ENCODE measurements at places on chromosomes 6 and 20.
A peak's percentile ranks its signal among the peaks of the same experiment; 100 is the strongest.

- DNase-seq = no peak
Measured at GRCh38 chr6:159254186-159254585, 85.0 kb downstream of the FNDC1 start.

DNA sequence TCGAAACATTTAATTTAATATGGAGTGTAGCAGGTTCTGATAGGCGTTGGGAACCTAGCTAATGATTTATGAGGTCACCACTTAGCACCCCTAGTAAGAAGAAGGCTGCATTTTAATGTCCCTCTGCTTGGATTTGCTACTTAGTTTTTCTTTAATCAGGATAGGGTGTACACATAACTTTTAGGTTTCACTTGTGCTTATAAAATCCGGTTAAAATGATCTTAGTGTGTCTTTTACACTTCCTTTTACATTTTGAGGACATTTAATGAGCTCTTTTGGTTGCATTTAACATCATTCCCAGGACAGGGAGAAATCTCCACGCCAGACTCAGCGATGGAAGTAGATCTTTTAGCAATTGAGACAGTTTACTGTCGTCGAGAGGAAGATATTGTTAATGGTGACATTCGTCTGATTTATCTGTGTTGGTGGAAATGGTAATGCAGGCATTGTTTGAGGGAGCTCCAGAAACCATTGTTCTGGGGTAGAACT is 5.6 kb downstream of the TFAP2A start:
- no peak for DNase-seq

- no peak for DNase-seq
Measured at GRCh38 chr6:126842769-126843168, 275.7 kb upstream of the RSPO3 start.

GRCh38 chr6:15327271-15327670 is 81.4 kb downstream of the JARID2 start:
- DNase-seq = peak; percentile 12

- no peak for DNase-seq
Measured at GRCh38 chr6:140078561-140079125, 704.2 kb upstream of the CITED2 start.

DNA sequence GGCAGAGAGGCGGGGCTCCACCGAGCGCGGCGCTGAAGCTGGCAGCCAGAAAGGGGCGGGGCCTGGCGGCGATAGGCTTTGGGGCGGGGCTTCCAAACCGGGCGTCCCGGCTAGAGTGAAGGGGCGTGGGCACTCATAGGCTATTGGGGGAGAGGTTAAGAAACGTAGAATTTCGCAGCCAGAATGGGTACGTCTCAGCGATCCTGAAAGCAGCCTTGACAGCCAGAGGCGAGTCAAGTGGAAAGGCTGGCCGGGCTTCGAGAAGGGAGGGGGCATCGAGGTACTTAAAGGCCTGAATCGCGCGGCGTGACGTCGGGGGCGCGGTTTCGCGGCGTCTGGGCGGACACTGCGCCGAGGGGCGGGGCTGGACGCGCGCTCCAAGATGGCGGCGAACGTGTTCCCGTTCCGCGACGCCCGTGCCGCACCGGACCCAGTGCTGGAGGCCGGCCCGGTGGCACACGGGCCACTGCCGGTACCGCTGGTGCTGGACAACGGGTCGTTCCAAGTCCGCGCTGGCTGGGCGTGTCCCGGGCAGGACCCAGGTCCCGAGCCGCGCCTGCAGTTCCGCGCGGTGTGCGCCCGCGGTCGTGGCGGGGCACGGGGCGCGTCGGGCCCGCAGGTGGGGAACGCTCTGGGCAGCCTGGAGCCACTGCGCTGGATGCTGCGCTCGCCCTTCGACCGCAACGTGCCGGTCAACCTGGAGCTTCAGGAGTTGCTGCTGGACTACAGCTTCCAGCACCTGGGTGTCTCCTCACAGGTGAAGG is at the start of gene ACTR5:
Gene ACTR5, plus strand, starts transcription at position 364 of the 764 bp plus-strand sequence. Its CDS starts 19 bp downstream, at position 383.
- DNase-seq = peak; percentile 96

DNA sequence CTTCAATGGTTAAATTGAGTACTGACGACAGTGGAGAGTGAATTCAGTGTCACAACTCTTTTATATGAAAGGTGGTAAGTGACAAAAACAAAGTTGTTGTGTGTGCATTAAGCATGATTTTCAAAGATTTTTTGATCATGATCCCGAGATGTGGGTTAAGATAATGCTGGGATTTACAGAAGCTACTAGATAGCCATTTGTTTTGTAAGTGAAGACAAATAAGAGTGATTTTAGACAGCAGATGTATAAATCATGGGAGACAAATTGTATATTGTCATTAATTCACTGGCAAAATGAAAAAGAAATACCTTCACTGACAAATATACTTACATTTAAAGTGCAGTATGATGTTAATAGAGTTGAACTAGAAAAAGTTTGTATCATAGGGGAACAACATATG is 6.1 kb downstream of the ADGRB3 start:
- DNase-seq = no peak

DNA sequence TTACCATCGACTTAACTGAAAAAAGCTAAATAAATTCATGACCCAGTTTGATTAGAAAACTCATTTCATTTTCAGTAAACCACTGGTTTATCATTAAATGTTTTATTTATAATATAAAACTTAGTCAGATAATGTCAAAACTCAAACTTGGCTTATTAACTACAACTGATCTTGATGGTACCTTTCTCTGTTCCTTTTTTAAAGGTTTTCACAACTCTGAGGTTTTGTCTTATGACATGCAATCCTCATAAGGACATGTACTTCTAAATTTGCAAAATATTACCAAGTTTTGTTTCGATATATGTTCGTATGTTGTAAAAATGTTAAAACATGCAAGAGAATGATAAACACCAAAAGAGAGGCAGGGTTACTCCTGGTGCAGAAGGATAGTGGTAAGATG is 82.5 kb upstream of the PDE10A start:
- DNase-seq = no peak

GRCh38 chr6:54060286-54060685 is 51.0 kb upstream of the MLIP start:
- no peak for DNase-seq

DNA sequence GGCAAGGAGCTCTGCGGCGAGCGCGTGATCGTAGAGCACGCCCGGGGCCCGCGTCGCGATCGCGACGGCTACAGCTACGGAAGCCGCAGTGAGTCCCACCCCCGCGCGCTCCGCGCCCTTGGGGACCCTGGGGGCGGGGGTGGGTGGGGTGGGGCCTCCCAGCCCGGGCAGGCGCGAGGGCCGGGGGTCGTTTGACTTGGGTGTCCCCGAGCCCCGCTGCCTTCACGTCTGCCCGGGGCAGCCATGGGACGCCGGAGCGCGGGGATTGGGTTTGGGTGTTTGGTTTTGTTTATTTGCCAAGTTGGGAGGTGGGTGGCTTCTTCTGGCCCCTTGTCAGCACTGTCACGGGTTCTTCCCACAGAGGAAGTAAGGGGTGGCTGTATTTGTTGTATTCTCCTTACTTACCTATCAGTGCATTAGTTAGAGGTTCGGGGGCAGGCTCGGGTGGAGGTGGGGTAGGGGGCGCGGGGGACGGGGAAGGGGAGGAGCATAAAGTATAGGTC is 777 bp downstream of the SRSF6 start:
- no peak for DNase-seq

- no peak for DNase-seq
Measured at GRCh38 chr6:30889921-30890645, 5.8 kb downstream of the DDR1 start.

DNA sequence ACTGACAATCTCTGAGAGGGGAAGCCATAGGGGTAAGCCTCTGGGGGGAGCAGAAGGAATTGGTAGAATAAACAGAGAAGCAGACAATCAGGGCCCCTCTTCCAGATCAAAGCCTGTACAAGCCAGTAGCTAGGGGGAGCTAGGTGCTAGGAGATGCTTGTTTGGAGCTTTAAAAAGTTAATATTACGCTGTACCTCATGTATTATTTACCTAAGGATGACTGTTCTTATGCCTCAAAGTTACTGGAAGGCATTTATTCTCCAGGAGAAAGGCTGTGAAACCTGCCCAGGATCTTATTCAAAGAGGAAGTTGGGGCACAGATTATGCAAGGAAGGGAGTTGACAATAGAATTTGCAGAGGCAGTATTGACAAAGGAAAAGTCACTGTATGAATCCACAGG is 111.8 kb upstream of the SLC35F1 start:
- no peak for DNase-seq

GRCh38 chr20:904039-904545 is 12.0 kb downstream of the ANGPT4 start:
- DNase-seq = no peak

DNA sequence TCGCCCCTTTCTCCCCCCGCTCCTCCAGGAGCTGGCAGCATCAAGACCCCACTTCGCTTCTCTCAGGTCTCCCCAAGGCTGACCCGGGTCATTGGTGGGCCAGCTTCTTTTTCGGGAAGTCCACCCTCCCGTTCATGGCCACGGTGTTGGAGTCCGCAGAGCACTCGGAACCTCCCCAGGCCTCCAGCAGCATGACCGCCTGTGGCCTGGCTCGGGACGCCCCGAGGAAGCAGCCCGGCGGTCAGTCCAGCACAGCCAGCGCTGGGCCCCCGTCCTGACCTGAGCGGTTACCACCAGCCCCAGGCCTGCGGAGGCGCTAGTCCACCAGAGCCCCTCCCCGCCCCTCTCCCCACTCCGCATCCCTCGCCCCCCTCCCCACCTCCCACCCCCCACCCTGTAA is 1.0 kb downstream of the PPDPF start:
- DNase-seq = no peak

DNA sequence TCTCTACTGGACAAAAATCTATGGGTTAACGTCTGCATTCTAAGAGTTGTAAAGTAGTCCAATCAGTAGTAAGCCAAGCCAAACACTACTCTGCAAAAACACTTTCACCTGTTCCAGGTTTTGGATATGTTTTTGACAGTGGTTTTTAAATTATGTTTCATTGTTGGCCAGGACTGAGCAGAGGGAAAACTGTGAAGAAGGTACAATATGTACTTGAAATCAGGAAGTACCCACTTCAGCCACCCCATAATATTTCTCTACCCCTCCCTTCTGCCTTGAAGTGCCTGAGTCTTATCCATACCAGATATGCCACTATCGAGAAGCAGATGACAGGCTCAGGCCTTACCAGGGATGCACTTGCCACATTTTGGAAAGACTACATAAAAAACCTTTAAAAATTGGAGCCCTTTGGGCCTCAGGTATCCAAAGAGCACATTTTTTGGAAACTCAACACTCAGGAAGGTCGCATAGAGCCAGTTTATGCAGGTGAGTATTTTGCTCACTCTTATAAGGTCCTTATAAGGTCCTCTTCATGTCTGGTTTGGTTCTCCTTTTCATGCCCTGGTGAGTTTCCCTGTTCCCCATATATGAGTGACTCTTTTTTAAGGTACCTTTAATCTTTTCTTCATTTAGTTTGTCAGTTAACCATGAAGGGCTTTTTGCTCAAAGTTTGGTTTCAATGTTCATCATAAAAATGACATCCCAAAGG is 859.3 kb upstream of the FLRT3 start:
- DNase-seq = no peak

DNA sequence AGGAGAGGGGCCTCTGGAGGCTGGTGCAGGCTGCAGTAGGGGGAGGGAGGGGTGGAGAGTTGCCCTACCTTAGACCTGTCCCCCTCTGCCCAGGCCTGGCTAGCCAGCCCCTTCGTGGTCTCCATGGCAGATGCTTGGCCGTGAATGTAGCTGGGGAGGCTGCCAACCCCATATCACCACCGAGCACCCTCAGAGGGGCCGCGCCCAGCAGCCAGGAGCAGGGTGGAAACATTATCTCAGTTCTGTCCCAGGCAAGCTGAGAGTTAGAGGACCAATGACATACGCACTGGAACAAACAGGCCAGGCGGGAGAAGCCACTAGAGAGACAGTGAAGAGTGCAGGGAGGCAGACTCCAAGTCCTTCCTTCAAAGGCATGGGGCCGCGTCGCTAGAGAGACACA is 66.5 kb downstream of the LRFN2 start:
- DNase-seq = no peak

GRCh38 chr6:75492386-75493153 is 1.0 kb downstream of the FILIP1 start:
- no peak for DNase-seq

DNA sequence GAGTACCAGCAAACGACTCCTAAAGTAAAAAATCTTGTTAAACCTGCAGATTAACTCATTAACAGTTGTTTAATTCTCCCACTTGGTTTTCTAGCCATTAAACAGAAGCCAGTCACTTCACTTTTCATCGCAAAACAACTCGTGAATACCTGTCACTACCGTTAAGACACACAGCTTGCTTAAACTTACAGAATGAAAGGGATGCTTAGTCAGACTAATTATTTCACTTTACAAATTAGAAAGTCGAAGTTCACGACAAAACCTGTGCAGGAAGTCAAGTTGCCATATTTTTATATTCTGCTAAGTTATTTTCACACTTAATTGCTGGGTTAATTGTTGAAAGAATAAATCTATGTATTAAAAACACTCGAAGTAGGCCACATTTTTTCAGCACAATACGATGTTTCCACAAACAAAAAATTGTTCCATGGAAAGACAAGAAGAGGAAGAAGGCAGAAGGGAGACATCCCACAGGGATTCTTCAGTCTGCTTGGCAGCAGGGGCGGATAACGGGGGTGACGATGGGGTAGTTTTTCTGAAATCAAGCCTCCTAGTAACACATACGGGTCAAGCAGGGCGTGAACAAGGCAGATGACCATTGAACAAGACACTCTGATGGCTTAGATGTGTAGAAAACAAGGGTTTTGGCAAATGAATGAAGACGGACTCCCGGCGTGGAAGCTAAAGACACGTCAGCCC is 933 bp downstream of the SSR1 start:
- no peak for DNase-seq

DNA sequence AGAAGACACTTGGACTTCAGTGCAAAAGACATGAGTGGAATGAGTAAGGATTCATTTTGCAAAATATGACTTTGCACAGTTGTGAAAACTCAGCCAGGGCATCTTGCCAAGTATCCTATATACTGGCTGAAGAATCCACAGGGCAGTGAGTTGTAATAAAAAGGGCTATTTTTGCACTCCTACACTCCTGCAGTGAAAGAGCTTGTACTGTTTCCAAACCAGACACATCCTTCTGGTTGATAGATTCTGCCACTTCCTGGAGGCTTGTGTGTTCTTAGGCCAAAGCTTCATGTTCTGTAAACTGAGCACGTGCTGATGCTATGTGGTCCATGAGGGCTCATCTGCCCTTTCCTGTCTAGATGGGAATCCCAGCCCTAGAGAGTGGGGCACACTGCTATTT is 34.9 kb downstream of the GMPR start:
- DNase-seq = no peak

- no peak for DNase-seq
Measured at GRCh38 chr6:149109397-149110070, 208.0 kb upstream of the TAB2 start.

GRCh38 chr6:158708239-158708638 is 58.4 kb downstream of the SYTL3 start:
- no peak for DNase-seq

DNA sequence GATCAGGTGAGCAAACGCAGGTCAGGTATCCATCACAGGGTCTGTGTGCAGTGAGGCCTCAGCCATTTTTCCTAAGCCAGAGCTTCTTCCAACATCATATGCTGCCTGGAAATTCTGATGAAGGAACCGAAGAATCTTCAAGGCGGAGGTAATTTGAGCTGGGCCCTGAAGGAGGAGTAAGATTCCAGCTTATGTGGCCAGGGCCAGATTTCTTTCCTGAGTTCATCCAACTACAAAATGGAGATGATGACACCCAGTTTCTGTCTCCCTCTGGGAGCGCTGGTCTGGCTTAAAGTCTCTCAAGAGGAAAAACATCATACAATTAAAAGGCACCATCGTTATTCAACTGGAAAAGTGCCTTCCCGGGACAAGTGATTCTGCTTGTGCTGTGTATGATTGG is 6.9 kb upstream of the MANBAL start:
- no peak for DNase-seq

All from effector CD4-positive, alpha-beta T cell (primary cell).